CD4-positive, alpha-beta T cell treated with Interleukin-17A for 1 hour (primary cell): ENCODE measurements at places on chromosomes 3 and 15.

GRCh38 chr3:153513236-153513635 is 351.2 kb downstream of the RAP2B start:
- peak; percentile 10 for DNase-seq

GRCh38 chr3:100719136-100719535 is 9.8 kb downstream of the TFG start:
- no peak for DNase-seq

DNA sequence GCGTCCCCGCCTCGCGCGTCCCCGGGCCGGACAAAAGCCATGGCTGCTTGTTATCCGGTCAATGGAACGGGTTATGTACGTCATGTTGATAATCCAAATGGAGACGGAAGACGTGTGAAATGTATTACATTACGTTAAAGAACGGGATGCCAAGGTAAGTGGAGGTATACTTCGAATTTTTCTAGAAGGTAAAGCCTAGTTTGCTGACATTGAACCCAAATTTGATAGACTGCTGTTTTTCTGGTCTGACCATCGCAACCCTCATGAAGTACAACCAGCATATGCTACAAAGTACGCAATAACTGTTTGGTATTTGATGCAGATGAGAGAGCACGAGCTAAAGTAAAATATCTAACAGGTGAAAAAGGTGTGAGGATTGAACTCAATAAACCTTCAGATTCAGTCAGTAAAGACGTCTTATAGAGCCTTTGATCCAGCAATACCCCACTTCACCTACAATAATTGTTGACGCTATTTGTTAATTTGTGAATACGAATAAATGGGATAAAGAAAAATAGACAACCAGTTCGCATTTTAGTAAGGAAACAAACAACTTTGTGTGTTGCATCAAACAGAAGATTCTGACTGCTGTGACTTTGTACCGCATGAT is 19.8 kb downstream of the WDR73 start:
- DNase-seq, result peak; percentile 18

DNA sequence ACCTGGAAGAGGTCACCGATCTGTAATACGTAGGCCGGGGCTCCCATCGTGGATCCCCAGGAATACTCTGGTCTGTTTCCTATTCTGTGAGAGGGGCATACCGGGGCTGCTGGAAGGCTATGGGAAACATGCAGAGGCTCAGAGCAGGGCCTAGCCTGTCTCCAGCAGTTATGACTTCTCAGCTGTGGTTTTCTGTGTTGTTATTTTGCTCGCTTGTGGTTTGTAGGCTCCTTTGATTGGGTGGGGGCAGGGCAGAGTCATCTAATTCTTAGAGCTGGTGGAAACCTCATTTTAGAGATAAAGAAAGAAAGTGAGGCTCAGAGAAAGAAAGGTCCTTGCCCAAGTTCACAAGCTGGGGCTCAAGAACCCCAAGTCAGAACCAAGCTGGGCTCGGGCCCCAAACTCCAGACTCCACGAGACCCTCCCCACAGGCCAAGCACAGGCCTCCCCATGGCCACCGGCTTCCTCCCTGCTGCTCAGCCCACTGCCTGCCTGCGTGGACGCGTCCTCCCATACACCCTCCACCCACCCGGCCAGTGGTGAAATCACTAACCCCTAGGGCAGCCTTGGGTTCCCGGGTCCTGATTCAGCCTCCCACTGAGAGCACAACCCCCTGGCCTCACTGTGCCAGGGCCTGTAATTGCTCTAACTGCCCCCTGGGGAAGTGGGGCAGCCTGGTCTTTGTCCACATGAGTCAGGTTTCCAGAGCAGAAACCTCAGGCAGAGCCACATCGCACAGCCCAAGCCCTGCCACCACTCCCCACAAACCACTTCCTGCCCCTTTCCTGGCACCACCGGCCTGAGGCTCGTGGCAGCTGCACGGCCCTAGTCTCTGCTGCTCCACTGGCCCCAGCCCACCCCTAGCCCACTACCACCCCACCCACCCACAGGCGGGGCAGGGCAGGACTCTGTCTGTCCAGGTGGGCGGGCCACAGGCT is 270.8 kb downstream of the UACA start:
- DNase-seq, result peak; percentile 88

- DNase-seq, result no peak
Observed at GRCh38 chr15:93372208-93372864, 283.3 kb upstream of the RGMA start.

DNA sequence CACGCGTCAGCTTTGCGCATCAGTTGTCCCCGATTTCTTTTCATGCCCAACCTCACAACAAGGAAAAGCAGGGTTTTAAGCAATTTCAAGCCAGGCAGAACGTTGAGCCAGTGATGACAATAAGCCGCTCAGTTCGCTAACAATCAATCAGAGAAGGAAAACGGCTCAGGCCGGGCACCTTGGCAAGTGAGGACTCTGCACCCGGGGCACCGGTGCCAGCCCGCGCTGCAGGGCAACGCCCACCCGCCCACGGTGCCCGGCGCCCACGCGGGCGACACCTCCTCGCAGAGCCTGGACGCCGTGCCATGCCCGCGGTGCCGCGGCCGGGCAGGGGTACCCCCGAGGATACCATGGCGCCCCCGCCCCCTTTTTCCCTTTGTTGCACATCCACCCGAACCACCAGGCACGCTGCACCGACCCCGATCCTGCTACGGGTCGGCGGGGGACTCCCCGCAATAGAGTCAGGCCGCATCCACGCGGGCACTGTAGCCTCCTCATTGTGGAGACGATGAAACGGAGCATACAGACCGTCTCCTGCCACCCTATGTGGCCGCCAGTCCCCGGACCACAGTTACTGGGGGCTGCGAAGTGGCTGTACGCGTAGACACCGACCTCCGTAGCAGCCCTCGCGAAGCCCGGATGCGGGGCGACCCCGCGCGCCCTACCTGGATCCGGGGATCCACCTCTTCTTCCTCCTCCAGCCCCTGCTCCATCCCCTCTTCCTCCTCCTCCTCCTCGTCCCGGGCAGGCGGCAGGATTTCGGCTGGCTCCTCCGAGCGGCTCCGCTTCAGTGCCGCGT is 581 bp downstream of the SH3BP5 start:
- DNase-seq, result peak; percentile 30

- no peak for DNase-seq
Observed at GRCh38 chr15:70922119-70922518, 29.5 kb downstream of the LRRC49 start.

GRCh38 chr3:147919496-147919895 is 510.3 kb downstream of the ZIC1 start:
- no peak for DNase-seq

GRCh38 chr3:155497930-155498647 is 204.6 kb upstream of the STRIT1 start:
- DNase-seq, result no peak

DNA sequence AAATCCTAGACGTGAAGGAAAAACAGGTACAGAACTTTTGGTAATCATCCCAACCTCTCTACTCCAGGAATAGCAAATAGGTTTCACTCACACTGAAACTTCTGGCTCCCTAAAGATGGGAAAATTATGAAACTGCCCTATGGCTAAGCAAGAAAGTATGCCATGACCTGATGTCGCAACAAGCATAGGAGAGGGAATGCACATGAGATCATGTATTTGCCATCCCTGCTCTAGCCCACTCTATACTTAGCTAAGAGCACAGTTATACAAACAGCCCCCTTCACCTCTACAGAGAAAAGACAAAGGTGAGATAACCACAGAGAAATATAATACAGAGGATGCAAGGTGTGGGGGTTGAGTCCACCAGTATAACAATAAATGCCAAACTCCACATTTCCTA is 102.7 kb downstream of the TBC1D5 start:
- no peak for DNase-seq

DNA sequence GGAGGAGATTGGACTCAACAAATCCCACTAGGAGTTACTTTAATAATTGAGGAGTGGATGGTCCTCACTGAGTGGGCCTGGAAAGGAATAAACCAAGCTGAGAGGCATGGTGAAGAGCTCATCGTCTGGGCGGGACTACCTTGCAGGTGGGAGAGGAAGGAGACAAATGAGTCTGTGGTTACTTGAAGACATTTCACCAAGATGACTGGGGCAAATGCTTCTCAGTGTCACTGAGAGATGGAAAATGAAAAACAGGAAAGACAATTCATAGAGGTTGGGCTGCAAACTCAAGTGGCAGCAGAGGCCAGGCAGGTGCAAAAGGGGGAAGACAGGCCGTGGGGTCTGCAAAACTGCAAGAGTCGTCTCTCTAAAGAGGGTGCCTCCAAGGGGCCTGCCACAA is 1.5 kb upstream of the ARHGAP31 start:
- DNase-seq, result peak; percentile 12

DNA sequence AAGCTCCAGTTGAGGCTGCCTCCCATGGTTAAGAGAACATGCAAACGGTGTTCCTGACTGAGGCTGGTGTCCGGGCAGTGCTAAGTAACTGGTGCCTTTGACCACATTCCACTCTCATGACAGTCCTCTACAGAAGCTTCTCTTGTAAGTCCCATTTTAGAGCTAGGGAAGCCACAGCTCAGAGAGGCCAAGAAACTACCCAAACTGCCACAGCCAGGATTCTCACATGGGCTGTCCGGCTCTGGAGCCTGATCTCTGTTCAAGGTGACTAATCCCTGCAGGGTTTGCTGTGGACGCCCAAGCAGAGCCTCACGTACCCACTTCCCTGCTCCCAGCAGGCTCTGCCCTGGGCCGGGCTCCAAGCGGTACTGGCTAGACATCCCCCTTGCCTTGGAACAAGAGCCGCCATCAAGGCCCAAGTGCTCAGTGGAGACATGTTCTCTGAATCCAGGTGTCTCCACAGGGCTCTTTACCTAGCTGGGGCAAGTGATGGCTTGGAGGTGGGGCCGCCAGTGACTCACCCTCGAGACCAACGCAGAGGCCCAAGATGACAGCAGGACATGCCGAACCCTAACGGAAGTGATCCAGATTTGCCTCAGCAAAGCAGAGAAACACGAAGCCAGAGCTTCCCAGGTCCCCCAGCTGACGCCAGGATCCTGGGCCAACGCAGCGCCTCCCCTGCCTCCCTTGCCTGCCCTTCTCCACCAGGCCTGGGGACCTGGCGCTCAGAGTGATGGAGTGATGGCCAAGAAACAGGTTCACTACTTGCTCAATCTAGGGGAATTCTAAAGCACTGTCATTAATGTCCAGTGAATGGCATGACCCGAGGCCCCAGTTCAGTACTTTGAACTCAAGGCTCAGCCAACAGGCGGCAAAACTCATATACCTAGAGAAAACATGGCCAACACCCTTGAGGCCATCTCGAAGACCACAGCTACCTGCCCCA is 24.4 kb downstream of the KLHL25 start:
- DNase-seq, result no peak
